ENCODE measurements at places on chromosomes 4 and X. TPM values are rescaled to one million over a fixed set of nuclear protein-coding genes. Genes with fewer than 3 reads are reported as not detected.

DNA sequence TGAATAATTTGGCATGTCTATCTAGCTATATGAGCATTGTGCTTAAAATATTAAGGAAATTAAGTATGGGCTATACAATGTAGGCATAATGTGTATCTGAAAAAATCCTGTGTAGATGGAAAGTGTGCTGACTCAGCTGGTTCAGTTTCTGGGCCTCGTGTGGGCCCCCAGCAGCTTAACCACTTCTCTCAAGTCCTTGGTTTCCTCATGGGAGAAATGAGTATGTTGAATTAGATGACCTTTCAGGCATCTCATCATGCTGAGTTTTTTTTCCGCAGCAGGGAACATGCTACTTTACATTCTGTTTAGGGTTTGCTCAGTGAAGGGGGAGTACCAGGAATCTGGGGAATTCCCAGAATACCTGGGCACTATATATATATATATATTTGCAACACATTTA lies 30.5 kb downstream of the RHOH start:
- no peak overlapping the region for H3K4me3 ChIP-seq
- no peaks in the 10 kb centered on the region for H3K4me1 ChIP-seq
- H3K27me3 ChIP-seq = no peaks in the 10 kb centered on the region
- DNase-seq = no peak
- no peak overlapping the region for H3K27ac ChIP-seq

GRCh38 chr4:86614865-86615264 lies 20.8 kb downstream of the PTPN13 start:
- no peaks in the 10 kb centered on the region for H3K27me3 ChIP-seq
- no peaks in the 10 kb centered on the region for H3K4me1 ChIP-seq
- H3K36me3 ChIP-seq = no peaks in the 10 kb centered on the region
- no peak for DNase-seq

GRCh38 chrX:108640817-108641216 lies 95.5 kb downstream of the IRS4 start:
- H3K4me1 ChIP-seq = no peaks in the 10 kb centered on the region
- no peak overlapping the region for H3K27ac ChIP-seq
- H3K4me3 ChIP-seq = no peak overlapping the region
- no peaks in the 10 kb centered on the region for H3K36me3 ChIP-seq

The UGT2A2 gene
- not detected for total RNA-seq

- no peak overlapping the region for H3K4me3 ChIP-seq
- no peak for DNase-seq
- peaks cover 83% of the 10 kb centered on the region for H3K36me3 ChIP-seq
- no peaks in the 10 kb centered on the region for H3K27me3 ChIP-seq
Measured at GRCh38 chr4:145168581-145169187, 11.7 kb downstream of the OTUD4 start.

- no peaks in the 10 kb centered on the region for H3K4me1 ChIP-seq
- H3K27me3 ChIP-seq = no peaks in the 10 kb centered on the region
- no peak overlapping the region for H3K27ac ChIP-seq
- H3K4me3 ChIP-seq = no peak overlapping the region
- peak; percentile 39 for DNase-seq
- no peaks in the 10 kb centered on the region for H3K36me3 ChIP-seq
Measured at GRCh38 chr4:173835903-173836302, 305.9 kb upstream of the HAND2 start.

DNA sequence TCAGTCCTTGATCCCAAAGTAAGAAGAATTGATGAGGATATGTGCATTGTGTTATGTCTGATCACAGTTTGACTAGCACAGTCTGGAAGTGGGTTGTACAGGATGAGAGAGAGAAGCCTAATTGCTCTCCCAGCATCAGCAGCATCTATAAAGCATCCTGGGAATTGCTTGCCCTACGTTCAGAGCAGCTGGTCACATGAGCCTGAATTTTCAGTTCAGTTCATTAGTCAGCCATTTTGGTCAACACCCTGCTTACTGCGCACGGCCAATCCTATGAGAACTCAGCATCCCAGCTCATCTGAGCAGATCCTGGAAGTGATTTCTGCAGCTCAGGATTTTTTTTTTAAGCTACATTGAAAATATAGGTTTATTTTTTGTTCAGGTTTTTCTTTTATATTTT lies at the start of gene RUFY3:
RUFY3 (plus strand) TSS at position 218 of the 400 bp plus-strand sequence. CDS start 610 bp downstream, outside the sequence.
- H3K4me1 ChIP-seq = no peaks in the 10 kb centered on the region
- H3K4me3 ChIP-seq = peak within 1 kb of the TSS; percentile 45
- peak; percentile 56 for DNase-seq
- peak within 1 kb of the TSS; percentile 56 for H3K27ac ChIP-seq

The MBTPS2 gene
- 14.8 TPM for total RNA-seq

DNA sequence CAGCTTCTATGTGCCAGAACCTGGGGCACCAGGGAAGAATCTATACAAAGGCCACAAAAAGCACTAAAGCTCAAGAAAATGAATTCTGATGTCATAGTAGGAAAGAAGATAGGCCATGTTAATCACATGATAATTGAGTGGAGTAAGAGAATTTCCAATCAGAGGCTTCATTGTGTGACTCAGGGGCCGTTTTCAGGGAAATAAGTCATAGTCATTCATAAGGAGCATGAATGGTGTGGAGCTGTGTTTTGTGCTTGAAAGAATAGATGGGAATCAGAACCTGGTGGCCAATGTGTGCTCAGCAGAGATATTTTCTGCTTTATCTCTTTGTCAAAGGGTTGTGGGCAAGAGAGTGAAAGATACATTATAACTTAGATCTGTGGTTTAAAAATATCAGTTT lies 102.4 kb upstream of the ZDHHC15 start:
- H3K27me3 ChIP-seq = no peaks in the 10 kb centered on the region
- H3K4me3 ChIP-seq = no peak overlapping the region
- H3K27ac ChIP-seq = no peak overlapping the region
- DNase-seq = no peak
- H3K36me3 ChIP-seq = no peaks in the 10 kb centered on the region

GRCh38 chrX:10135561-10136399 lies 21.0 kb upstream of the CLCN4 start:
- H3K27me3 ChIP-seq = no peaks in the 10 kb centered on the region
- no peak for DNase-seq
- peaks cover 60% of the 10 kb centered on the region for H3K36me3 ChIP-seq
- no peak overlapping the region for H3K4me3 ChIP-seq
- no peak overlapping the region for H3K27ac ChIP-seq

GRCh38 chr4:6465955-6466354 lies 6.5 kb downstream of the PPP2R2C start:
- H3K27me3 ChIP-seq = no peaks in the 10 kb centered on the region
- H3K27ac ChIP-seq = no peak overlapping the region
- H3K4me1 ChIP-seq = no peaks in the 10 kb centered on the region
- no peak overlapping the region for H3K4me3 ChIP-seq

The KIAA0232 gene
- 57.3 TPM for total RNA-seq

DNA sequence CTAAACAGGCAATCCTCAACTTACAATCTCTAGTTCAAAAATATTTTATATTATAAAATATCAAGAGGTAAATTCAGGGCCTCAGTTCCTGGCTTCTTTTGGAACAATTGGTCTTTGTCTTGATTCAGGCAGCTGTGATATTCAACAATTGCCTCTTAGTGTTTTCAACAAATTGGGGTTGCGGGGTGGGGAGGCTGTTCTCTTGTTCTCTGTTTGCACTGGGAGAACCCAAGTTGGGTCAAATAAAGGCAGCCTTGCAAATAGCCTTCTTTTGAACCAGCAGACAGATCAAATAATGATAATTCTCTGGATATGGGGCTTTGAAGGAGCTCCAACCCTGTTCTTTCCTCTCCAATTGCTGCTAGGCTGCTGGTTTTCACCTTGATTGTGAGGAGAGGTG lies 142.5 kb downstream of the COL4A5 start:
- H3K4me3 ChIP-seq = no peak overlapping the region
- H3K4me1 ChIP-seq = no peaks in the 10 kb centered on the region
- H3K27ac ChIP-seq = no peak overlapping the region
- H3K36me3 ChIP-seq = no peaks in the 10 kb centered on the region

The CAPN6 gene
- 0.21 TPM for total RNA-seq

- no peaks in the 10 kb centered on the region for H3K4me1 ChIP-seq
- DNase-seq = no peak
- H3K4me3 ChIP-seq = no peak overlapping the region
Measured at GRCh38 chr4:53747401-53747800, 156.1 kb upstream of the LNX1 start.

The ADH6 gene
- total RNA-seq = not detected

The BST1 gene
- 8.4 TPM for total RNA-seq

The MUC7 gene
- total RNA-seq = not detected

- H3K4me1 ChIP-seq = no peaks in the 10 kb centered on the region
- H3K36me3 ChIP-seq = no peaks in the 10 kb centered on the region
- DNase-seq = no peak
- no peak overlapping the region for H3K4me3 ChIP-seq
Measured at GRCh38 chr4:71609651-71610050, 174.2 kb downstream of the GC start.

GRCh38 chr4:38529189-38530115 lies 134.5 kb upstream of the KLF3 start:
- DNase-seq = peak; percentile 36
- H3K4me3 ChIP-seq = no peak overlapping the region
- peaks cover 11% of the 10 kb centered on the region for H3K4me1 ChIP-seq
- H3K27ac ChIP-seq = peak overlapping the region; percentile 76
- no peaks in the 10 kb centered on the region for H3K36me3 ChIP-seq
- H3K27me3 ChIP-seq = no peaks in the 10 kb centered on the region

Measured in heart left ventricle (tissue), 16 donors.